Left lung (tissue), 14 donors: ENCODE measurements at places on chromosomes 13 and 19. TPM values are rescaled to one million over a fixed set of nuclear protein-coding genes. Genes with fewer than 3 reads are reported as not detected.

- DNase-seq: no peak
These were observed 313.7 kb downstream of the HS6ST3 start for GRCh38 chr13:96403651-96404050.

DNA sequence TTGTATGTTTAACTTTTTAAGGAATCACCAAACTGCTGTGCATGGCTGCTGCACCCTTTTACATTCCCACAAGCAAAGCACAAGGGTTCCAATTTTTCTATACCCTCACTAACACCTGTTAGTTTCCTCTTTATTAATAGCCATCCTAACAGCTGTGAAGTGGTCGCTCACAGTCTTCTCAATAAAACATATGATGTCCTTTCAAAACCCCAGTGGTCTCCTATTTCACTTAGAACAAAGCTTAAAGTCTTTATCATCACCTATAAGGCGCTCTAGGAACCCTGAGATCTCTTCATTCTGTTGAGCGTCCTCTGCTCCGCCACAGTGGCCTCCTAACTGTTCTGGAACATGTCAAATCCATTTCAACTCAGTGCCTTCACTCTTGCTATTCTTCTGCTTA lies 400.5 kb downstream of the KLF12 start:
- DNase-seq: no peak

DNA sequence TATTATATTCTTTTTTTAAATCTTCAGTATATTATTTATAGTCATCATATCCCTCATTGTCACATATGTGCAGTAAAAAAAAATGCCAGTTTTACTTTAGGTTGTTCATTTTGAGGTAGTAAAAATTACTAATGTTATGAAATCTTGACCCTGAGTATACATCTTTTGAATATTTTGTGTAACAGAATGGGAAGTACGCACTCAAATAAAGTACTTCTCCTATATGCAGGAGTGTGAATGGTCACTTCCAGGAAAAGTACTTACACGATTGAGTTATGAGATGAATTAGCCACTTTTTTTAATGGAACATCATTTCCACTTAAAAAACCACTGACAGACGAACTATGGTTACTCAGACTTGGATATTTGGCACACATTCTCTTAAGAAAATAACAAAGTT lies 58.5 kb downstream of the C13orf42 start:
- no peak for DNase-seq

- no peak for DNase-seq
These were observed 1109.6 kb upstream of the ATXN8OS start for GRCh38 chr13:68998056-68998455.

DNA sequence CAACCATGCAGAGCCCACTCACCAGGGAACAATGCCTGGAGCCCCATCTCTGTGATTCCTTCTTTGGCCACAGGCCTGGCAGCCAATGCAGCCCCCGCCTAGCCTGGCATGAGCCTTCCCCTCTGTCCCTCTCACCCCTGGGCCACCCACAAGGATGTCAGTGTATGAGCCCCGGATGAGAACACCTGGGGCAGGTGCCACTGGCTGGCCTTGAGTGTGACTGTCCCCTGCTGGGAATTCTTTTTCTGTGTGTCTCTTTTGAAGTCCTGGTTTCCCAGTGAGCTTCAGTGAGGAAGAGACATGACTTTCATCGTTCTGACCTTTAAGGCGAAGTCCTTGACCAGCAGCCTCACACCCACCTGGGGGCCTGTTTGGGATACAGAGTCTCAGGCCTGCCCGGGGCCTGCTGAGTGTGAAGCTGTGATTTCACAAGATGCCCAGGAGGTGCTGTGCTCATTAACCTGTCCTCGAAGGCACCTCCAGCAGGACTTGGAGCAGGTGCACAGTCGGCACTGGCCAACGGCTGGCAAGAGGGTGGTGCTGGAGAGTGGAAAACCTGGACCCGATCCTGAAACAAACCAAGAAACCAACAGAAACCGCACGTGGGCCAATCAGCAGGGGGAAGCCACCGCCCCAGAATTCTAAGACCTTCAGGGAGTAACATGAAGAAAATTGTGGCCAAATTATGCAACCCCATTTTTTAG lies 27.4 kb upstream of the SPACA7 start:
- DNase-seq: no peak

- DNase-seq: no peak
These were observed 27.5 kb downstream of the LNX2 start for GRCh38 chr13:27592865-27593264.

DNA sequence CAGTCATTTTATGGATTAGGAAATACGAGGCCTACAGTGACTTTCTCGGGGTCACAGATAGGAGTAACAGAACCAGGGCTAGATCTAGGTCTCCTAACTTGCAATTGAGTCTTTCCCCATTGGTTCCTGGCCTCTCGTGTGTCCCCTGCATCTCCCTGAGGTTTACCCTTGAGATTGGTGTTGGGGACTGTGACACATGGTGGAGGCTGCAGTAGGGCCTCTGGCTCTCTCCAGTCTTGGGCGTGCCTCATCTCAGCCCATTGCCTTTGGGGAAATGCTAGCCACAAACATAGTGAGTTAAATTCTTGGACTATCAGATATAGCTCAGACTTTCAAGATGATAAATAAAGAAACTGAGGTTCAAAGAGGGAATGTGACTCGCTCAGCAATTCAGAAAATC lies 212.1 kb downstream of the KCNRG start:
- no peak for DNase-seq

GRCh38 chr19:16039545-16039944 lies 36.8 kb upstream of the TPM4 start:
- no peak for DNase-seq

DNA sequence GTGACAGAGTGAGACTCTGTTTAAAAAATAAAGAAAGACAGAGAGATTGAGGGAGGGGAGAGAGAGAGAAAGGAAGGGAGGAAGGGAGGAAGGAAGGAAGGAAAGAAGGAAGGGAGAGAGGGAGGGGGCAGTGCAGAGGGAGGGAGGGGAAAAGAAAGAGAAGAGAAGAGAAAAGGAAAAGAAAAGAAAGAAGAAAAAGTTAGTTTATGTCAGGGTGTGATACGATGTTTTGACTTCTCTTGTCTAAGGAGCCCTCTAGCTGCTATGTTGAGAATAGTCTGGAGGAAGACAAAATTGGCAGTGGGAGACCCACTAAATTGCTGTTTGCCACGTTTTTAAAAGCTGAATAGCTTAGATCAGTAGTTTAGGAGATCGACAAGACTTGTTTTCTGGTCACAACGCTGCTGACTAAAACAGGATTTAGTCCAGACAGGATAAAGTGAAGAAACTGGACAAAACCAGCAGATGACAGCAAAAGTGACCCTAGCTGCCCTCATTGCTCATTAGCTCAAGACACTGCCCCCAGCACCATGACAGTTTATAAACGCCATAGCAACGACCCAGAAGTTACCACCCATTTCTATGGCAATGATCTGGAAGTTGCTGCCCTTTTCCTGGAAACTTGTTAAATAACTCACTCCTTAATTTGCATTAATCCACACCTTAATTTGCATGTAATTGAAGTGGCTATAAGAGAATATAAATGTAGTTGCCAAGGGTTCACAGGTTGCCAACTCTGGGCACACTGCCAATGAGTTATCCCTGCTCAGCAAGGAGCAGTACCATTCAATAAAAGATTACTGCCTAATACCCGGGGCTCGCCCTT lies 11.1 kb downstream of the TEX101 start:
- no peak for DNase-seq

Gene THSD8
- polyA plus RNA-seq: 5.8 TPM

Gene TEX26
- polyA plus RNA-seq: 0.53 TPM

Gene FFAR2
- 0.79 TPM for polyA plus RNA-seq

Gene GNG8
- 5.8 TPM for polyA plus RNA-seq
